Uterus (tissue), 4 donors: ENCODE measurements at places on chromosomes 7 and 10. TPM values are rescaled to one million over a fixed set of nuclear protein-coding genes. Genes with fewer than 3 reads are reported as not detected.

DNA sequence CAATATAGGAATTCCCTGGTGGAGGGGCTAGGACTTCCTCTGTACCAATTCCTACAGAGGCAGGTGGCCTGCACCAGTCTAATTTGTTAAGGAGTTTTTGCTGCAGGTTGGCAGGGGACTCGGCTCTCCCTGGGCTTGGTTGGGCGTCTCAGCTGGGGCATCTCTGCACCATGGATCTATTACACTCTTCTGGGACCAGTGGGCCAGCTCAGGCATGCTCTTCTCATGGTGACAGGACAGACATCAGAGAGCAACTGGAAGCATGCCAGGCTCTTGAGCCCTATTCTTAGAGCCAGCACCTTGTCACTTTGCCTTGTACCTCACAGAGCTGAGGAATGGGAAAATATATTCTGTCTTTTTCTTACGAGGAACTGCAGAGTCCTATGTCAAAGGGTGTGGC is 74.6 kb downstream of the SH2D4B start:
- no peak for DNase-seq

GRCh38 chr7:37524797-37525196 is 76.1 kb upstream of the ELMO1 start:
- no peak for DNase-seq

GRCh38 chr10:36091007-36091406 is 448.9 kb upstream of the FZD8 start:
- no peak for DNase-seq

- DNase-seq = no peak
These were observed 375.5 kb upstream of the CELF2 start for GRCh38 chr10:10642189-10642588.

- no peak for DNase-seq
These were observed 20.4 kb downstream of the TSPAN14 start for GRCh38 chr10:80474597-80474910.

MMD2 gene
- not detected for total RNA-seq

HTR5A gene
- not detected for total RNA-seq

EBF3 gene
- 2.1 TPM for total RNA-seq

GIMAP1 gene
- total RNA-seq = 4.0 TPM

- DNase-seq = no peak
These were observed 70.9 kb upstream of the MGMT start for GRCh38 chr10:129396021-129396722.

DNA sequence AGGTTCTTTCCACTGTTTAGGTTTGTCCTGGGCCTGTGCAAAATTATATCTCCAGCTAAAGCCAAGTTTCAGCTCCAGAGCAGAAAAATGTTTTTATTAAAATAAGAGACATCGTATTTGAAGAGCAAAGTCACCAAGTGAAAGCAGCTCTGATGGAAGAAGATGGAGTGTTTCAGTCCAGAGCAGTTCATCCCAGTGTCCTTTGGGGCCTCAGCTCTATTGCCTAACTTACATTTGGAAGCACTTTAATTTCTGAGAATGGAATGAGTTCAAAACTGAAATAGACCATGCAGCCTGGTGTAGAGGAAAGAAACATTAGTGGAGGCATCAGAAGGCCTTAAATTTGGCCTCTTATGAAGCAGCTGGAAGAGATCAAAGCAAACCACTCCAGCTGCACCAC is 545.2 kb downstream of the SORCS1 start:
- DNase-seq = no peak

DNA sequence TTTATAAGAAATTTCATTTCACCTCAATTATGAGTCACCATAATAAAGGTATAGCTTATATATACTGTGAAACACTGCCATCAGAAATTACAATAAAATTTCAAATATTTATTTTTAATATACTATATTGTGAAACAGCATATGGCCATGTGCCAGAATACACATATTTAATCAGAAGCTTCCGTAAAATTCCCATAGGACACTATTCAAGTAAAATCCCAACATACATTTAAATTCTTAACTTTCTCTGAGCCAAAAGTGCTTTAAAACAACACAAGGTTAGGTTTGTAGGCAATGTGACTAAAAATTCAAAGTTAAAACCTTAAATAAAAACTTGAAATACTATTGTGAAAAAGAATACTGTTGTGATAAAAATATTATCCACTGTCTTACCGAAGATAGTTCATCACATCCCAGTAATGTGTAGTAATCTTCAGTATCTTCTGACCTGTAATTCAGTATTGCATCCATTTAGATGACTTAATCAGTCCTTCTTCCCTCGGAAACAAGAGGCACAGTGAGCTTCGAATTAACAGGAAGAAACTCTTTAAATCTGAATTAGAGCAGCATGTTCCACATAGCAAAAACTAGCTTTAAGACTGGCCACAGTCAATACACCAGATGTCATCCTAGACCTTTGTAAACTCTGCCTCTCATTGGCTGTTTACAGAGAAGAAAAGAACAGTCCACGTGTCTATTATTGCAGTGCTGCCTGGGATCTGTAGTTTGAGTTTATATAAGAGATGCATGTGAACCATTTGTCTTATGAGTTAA is at the start of gene DNAJC12:
Gene DNAJC12, minus strand, starts transcription at position 648 of the 774 bp plus-strand sequence. Its CDS starts 177 bp downstream, at position 471.
- DNase-seq = peak; percentile 32

DNA sequence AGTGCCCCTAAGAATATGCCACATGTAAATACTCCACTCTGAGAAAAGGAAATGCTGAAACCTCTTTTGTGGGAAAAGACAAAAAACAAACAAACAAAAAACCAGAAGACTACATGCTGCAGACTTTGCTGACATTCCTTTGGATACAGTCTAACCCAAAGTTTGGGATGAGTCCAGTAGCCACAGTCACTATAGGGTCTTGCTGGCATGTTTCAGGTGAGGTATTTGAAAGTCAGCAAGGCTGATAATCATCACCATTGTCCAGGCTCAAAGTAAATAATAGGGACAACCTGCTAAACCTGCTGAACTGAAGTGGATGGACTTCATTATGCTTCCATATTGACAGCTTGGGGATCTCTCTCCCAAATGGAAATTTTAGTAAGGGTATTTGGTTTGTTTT is 1087.0 kb upstream of the LRRTM3 start:
- DNase-seq = no peak

DNA sequence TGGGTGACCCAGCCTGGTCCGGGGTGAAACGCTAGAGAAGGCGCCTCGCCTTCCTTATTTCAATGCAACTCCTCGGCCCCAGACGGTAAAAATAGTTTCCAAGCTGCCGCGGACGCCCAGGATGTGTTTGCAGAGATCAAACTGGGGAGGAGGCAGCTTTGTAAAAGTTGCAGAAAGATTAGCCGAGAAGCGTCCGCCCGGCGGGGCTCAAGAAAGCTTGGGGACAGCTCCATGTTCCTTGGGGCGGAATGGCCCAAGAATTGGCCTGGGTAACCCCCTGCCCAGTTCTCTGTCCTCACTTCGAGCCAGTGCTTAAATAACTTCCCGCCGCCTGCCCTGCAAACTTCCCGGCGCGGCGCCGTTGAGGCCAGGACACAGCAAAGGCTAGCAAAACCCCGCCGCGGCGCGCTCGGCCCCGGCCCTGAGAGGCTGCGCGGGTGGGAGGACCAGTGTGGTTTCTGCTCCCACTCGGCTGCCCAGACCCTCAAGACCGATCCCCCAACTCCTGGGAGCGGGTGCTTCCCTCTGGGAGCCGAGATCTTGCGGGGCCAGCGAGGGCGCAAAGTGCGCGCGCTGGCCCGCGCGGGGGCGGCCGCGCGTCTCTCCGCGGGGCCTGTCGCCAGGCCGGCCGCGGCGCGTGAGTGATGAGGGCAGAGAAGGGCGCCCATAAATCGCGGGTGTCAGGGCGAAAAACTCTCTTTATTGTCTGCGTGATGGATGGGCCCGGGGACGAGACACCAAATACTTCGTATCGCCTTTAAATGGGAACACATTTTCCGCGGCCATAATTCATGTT is 6.3 kb upstream of the ZNF503 start:
- peak; percentile 76 for DNase-seq

GARIN1A gene
- total RNA-seq = 6.6 TPM

LRRC18 gene
- 0.21 TPM for total RNA-seq

DNA sequence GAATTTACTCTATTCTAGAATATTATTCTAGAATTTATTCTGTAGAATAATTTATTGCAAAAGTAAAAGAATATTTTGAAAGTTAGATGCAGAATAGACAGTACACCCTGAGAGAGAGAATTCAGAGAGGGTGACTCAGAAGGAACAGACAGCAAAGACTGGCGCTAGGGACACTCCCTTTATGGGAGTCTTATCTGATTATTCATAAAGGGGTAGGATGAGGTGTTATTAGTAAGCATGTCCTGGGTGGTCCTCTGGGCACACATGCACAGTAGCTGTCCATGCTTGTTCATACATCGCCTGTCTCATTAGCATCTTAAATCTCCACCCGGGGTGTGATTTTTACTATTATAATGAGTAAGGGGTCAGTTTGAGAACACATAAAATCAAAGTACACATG is 100.1 kb downstream of the XPNPEP1 start:
- DNase-seq = no peak

DNA sequence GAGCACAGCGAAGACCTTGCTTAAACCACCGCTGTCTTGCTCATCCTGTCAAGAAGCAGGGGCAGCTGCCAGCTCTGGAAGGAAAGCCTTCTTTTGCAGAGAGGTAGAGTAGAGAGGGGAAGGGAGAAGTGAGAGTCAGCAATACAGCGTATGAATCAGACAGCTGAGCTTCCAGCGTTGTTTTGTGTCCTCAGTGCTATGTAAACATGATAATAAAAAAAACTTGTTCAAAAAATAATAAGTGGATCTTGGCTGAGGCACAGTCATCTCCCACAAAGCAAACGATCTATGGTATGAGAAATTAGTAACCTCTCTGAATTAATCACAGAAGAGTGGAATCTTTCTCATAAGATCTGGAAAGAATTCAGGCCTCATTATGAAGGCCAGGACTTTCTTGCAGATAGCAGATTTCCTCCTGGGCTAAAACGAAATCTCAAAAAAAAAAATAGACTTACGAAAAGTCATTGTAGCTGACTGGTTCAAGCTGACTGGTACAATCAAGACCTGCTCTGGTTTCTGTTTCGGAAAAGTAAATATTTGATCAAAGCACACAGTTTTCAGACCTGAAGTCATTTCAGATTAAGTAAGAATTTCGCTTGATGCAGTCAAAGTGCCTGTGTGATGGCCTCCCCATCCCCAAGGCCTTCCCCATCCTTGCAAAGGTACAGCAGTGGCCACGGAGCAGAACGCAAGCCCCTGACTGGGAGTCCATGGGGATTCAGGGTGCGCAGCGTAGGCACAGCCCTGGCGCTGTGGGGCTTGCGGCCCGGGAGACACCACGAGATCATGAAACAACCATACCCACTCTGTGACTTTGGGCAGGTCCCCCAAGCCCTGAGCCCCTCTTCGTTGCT is 29.4 kb downstream of the CHST15 start:
- DNase-seq = peak; percentile 53

DNA sequence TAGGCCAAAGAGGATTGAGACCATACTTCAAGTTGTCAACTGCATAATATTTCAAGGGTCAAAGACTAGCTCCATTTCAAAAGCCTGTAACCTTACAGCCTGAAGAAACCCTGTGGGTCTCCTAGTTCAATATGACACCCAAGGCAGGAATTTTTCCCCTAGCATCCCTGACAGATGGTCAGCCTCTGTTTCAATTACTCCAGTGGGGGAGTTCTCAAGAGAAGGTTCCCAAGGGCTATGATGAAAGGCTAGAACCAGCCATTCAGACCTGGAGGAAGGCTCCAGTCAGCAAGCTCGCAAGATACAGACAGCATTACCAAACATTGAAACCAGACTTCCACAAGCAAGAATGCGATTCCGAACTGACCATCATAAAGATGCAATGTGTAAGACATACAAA is 1.6 kb downstream of the HTR7 start:
- DNase-seq = no peak

DNA sequence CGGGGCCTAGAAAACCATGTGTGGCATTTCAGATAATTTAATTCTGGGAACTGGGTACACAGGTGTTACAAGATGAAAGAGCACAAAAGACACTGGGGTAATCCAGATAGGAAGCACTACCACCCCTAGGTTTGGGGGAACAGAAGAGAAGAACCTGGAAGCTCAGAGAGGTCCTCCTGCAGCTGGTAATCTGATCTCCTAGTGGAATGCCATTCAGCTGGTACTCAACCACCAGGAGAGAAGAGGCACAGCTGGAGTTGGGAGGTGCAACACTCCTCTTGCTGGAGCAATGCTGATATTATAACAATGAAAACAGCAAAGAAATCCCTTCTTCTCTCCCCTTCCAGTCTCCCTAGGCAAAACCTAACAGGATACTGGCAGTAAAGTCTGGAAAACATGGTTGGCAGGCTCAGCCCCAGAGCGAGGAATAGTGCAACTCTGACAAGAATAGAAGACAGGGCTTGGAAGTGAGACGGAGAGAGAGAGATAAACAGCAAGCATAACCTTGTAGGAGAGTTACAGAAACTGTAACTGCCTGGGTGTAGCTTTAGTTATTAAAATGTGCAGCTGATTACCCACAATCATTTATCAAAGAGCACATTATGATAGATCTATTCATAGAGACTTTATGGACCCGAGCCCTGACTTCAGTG is 35.0 kb downstream of the NRF1 start:
- DNase-seq = no peak

PAPOLB gene
- 0.24 TPM for total RNA-seq

DNA sequence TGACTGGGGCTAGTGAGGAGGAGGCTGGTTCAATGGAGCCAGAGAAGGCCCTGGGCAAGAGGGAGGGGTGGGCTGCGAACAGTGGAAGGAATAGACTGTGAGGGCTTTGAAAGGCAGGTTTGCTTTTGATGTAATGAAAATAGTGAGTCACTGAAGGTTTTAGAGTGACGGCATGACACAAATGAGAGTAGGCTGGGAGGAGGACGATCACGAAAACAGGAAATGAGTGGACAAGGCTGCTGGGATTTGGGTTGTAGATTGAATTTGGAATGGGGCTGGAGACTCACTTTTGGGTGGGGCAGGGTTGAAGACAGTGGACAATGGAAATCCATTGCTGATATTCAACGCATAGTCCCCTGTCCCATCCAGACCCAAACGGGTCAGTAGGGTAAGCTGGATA is 139.6 kb downstream of the CDH23 start:
- no peak for DNase-seq

DNA sequence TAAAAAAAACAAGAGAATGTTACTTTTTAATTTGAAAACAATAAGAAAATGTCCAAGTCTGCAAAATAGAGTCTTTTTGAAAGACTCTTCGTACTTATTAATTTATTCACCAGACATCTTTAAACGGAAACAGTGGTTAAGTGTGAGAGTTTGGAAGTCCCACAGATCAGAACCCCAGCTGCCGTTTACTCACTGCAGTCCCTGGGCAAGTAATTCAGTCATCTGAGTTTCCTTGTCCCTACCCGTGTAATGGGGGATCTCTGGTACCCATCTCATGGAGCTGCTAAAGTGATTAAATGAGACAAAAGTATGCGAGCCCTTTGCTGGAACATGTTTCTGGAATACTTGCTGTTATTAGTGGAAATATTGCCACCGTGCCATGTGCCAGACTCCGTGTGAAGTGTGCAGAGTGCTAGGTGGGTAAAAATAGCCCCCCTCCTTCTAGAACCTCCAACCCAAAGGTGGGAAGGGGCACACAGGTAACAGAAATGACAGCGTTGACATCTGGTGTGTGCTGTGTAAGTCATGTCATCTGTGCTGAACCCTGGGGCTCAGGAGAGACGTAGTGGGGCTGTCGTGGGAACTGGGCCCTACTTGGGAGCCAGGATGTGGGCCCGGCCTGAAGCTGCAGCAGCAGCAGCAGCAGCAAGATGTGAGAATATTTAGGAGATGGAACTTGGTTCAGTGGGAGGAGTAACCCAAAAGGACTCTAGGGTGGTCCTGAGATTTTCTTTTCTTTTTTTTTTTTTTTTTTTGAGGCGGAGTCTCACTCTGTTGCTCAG is 140.5 kb downstream of the CUX1 start:
- no peak for DNase-seq
